ENCODE measurements at places on chromosomes 1 and 21.

GRCh38 chr1:183251959-183252450 lies 65.9 kb downstream of the LAMC2 start:
- DNase-seq = no peak

- DNase-seq = peak; percentile 45
Measured at GRCh38 chr1:9239622-9240401, 5.2 kb downstream of the H6PD start.

DNA sequence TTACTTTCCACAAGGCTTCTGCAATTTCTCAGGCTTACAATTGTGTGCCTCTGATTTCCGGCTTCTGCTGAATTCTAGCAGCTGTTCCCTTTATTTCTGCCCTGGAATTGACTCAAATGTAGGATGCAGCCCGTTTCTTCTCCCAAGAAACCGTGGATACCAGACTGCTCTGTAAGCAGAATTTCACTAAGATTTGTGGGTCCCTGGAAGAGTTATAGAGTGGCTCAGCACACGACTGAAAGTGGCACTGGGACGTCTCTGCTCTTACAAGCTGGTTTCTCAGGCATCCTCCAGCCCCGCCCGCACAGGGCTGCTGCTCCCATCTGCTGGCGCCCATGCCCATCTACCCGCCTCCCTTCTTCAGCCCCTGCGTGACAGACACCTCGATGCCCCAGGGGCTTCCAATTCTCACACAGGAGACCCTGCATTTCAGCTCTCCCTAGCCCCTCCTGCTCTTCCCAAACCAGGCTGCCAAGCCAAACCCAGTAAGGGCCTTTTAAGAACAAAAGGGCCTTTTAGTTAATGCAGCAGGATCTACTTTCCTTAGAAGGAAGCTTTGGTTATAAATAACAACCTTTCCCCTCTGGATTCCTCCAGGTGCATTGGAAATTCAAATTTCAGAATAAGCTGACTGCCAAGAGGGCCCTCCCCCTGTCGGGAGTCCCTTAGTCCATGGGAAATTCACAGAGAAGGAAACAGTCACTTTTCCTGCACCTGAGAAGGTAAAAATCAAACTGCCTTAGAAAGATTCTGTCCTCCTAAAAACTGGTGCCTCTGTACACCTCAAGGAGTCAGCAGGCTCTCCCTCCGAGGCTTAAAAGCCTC lies 45.4 kb upstream of the TENT5B start:
- no peak for DNase-seq

DNA sequence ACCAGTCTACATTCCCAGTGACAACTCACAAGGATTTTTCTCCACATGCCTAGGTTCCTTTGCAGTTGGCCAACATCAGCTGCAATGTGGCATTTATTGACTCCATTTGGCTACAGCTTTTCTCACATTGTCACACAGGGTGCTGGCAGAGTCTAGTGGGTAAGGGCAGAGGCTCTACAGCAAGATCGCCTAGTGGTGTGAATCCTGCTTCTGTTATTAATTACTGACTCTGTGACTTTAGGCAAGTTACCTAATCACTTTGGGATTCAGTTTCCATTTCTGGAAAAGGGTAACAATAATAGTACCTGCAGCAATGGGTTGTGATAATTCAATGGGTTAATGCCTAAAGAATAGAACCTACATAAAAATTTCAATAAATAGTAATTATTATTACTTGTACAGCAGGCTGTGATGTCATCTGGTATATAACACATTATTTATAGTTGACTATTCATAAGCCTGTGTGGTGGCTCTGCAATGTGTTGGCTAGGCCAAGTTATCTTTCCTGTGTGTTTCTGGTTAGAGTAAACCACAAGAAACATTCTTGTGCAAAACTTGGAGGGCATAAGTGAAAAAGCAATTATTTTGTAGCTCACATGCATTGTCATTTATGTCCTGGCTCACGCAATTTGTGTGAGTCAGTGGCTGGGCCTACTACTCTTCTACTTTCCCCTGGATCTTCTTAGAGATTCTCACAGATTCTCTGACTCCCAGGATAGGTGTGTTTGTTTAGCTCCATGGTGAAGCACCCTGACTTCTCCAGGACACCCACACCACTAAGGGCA lies 59.5 kb downstream of the PTGS2 start:
- DNase-seq = no peak

GRCh38 chr1:108541861-108542260 lies 18.0 kb upstream of the EEIG2 start:
- no peak for DNase-seq

- DNase-seq = no peak
Measured at GRCh38 chr1:62089570-62089969, 105.1 kb upstream of the L1TD1 start.

- DNase-seq = no peak
Measured at GRCh38 chr1:53459321-53460175, at the start of gene DMRTB1. DMRTB1 (plus strand) TSS chr1:53459399; CDS start chr1:53459454, 55 bp downstream.

- DNase-seq = no peak
Measured at GRCh38 chr1:224799083-224799482, 130.4 kb upstream of the DNAH14 start.
